ENCODE measurements at places on chromosomes 1 and 21.

- no peak for DNase-seq
These were observed 457.7 kb upstream of the ADAMTS5 start for GRCh38 chr21:27424601-27425000.

- no peak for DNase-seq
These were observed 22.7 kb upstream of the PIK3CD start for GRCh38 chr1:9628541-9629444.

- DNase-seq, result no peak
These were observed 987 bp downstream of the GPR137B start for GRCh38 chr1:236143104-236143948.

DNA sequence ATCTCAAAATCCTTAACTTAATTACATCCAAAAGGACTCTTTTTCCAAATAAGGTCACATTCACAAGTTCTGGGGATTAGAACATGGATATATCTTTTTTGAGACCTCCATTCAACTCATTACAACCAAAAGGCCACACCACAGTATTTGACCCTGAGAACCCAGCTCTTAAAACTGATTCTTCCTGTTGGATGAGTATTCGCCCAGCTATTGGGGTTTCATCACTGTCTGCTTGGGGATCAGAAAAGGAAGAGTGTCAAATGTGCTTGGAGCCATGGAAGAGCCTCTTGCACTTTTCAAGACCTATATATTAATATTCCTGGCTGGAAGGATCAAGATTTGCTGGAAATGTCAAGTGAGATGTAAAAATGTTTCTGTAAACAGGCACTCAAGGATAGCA, 5.4 kb upstream of the TINAGL1 start:
- no peak for DNase-seq

DNA sequence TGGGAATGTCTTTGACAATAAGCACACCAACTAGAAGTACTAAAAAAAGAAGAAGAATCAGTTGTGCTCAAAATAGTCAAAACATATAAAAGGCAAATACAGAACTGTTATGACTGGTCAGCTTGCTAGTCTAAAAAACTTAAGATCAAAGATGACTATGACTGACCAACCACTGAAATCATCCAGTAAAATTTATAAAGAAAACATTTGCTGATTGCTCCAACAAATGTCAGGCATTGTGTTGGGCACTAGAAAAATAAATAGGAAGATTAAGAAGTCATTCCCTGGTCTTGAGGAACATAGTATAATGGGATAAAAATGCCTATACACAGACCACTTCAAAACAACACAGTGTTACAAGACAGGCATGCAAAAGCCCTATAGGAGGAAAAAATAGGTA, 9.3 kb upstream of the ANGPTL3 start:
- no peak for DNase-seq

DNA sequence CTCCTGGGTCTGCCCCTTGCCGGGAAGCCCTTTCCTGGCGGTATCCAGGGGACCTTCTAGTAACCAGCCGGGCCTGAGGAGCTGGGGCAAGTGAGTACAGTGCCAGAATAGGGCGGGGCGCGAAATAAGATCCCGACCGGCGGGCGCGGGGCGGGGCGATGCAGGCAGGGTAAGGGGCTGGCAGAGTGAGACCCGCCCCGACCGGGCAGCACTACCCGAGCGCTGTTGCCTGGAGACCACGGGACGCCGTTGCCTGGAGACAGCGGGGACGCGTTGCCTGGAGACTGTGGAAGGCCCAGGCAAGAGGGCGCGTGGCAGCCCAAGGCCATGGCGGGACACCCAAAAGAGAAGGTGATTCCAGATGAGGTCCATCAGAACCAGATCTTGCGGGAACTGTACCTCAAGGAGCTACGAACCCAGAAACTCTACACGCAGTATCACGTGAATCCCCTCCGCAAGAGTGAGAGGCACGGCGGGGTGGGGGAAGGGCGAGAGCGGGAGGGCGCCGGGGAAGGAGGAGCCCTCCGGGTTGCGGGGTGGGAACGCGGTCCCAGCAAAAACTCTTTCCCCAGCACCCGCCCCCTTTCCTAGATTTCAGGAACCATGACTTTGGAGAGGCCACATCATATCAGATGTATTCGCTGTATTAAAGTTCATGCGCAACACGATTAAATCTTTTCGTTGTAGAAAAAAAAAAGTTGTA, 24.3 kb downstream of the EBNA1BP2 start:
- peak; percentile 10 for DNase-seq

GRCh38 chr1:54981466-54981865, 1.0 kb downstream of the TMEM61 start:
- no peak for DNase-seq

GRCh38 chr21:32253215-32253641, 25.6 kb downstream of the MIS18A start:
- DNase-seq, result no peak
